ENCODE measurements at places on chromosomes 5 and 9.

- DNase-seq = no peak
Observed at GRCh38 chr5:57929271-57929670, 446.7 kb upstream of the ACTBL2 start.

DNA sequence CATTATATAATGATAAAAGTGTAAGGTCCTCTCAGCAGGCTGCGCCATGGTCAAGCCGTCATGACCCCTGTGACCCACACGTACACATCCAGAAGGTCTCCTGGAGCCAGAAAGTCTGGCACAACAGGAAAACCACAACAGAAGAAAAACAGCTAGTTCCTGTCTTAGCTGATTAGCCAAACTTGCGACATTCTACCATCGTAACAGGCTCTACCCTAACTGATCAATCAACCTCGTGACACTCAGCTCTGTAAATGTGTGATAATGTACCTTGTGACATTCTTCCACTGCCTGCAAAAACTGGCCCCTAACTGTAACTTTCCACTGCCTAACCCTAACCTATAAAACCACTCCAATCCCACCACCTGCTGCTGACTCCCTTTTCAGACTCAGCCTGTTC is 316.4 kb upstream of the TUSC1 start:
- no peak for DNase-seq

GRCh38 chr9:7879551-7880245 is 80.1 kb upstream of the DMAC1 start:
- DNase-seq = peak; percentile 67

GRCh38 chr5:394671-395155 is 48.3 kb upstream of the EXOC3 start:
- DNase-seq = no peak

- DNase-seq = no peak
Observed at GRCh38 chr5:95600557-95600956, 19.3 kb upstream of the GPR150 start.

- no peak for DNase-seq
Observed at GRCh38 chr9:16304301-16304700, 566.2 kb downstream of the BNC2 start.

GRCh38 chr5:179270581-179271427 is 74.5 kb downstream of the ADAMTS2 start:
- no peak for DNase-seq

- no peak for DNase-seq
Observed at GRCh38 chr9:110606179-110606790, 26.7 kb upstream of the SVEP1 start.

- DNase-seq = no peak
Observed at GRCh38 chr5:29833394-29833793, 1360.1 kb upstream of the CDH6 start.

DNA sequence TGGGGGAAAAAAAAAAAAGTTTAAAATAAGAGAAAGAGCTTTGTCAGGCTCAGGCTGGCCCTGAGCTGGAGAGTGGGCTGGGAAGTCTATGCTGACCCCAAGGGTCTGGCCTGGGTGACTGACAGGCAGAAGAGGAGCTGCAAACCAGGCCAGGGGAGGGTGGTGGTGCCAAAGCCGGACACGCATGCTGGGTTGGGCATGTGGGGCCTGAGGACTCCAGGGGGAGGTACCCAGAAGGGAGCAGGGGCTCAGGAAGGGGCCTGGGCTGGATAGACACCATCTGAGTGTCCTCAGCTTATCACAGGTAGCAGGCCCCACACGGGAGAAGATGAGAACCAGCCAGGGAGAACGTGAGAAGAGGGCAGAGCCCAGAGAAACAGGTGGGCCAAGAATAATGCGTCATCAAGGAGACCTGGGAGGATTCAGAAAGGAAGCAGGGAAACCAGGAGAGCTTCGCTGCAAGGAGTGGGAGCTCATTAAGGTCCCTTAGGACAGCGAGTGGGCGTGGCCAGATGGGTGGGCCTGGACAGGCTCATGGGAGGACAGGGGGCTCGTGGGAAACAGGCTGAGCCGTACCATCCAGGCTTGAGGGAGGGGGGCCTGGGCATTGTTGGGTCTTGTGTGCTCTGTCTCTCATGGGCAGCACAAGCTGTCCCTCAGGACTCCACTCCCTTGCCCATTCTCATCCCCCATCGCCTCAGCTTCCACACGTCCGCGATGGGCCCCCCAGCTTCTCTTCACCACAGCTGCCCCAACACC is 16.0 kb downstream of the TMOD1 start:
- no peak for DNase-seq

- no peak for DNase-seq
Observed at GRCh38 chr5:97229688-97230285, 46.7 kb upstream of the RIOK2 start.

GRCh38 chr5:160484678-160485077 is 63.0 kb downstream of the PTTG1 start:
- no peak for DNase-seq

DNA sequence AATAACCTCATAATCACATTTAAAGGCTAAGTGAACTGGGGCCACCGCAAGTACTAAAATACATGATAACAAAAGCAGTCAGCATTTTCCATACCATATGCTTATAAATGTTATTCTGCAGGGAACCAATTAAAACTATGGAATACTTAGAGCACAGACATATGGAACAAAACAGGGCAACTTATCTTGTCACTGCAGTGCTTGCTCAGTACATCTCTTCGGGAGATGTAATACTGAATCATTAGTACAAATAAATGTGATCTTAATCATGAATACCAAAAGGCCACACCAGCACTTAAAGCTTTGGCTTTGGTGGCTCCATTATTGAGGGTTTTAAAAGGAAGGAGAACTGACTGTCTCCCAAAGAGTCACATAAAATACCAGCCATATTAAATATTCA is 32.1 kb downstream of the PRUNE2 start:
- no peak for DNase-seq

- DNase-seq = no peak
Observed at GRCh38 chr5:5066276-5067186, 73.6 kb upstream of the ADAMTS16 start.

- DNase-seq = no peak
Observed at GRCh38 chr9:16290169-16290568, 580.3 kb downstream of the BNC2 start.

- no peak for DNase-seq
Observed at GRCh38 chr9:133250741-133251170, 24.2 kb downstream of the ABO start.

DNA sequence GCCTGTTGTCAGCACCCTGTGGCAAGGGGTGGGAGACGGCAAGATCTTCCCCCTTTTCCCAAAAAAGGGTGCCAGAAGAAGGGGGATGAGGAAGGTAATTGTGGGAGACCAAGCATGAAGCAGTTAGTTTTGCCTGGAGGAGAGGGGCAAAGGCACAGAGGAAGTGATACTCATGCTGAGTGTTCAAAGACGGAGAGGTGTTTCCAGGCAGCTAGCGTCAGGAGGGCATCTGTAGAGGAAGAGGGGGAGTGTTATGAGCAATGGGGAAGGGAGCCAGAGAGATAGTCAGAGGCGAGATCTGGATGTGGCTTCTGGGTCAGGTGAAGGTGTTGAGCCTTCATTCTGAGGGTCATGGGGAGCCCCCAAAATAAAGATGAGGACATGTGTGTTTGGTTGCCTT is 26.9 kb upstream of the ADAM19 start:
- DNase-seq = peak; percentile 70

DNA sequence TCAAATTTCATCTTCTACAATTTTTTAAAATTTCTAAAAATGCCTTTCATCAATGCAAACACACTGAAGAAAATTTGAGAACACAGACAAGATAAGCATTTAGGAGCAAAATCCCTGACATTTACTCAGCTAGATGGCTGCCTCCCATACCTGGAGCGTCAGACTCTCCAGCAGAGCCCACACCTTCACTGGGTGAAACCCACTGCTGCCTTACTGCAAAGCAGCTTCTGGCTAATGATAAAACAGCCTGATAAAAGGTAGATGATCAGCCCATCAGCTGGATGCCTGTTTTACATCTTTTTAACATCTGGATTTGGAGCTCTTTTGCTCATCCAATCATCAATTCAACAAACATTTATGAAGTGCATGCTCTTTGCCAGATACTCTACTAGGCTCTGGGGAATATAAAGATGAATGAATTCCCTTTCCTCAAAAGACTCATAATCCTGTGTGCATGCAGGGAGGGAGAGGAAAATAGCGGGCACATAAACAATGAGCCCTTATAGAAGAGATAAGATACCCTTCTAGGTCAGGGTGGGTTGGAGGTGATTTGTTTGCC is 271.2 kb downstream of the SAXO1 start:
- DNase-seq = no peak

GRCh38 chr5:152514827-152515397 is 109.8 kb upstream of the NMUR2 start:
- DNase-seq = no peak

GRCh38 chr9:104905931-104906330 is 22.0 kb downstream of the ABCA1 start:
- DNase-seq = no peak

- no peak for DNase-seq
Observed at GRCh38 chr5:44183753-44184152, 205.5 kb downstream of the FGF10 start.

- peak; percentile 63 for DNase-seq
Observed at GRCh38 chr9:136119061-136119882, 597 bp upstream of the TMEM250 start.

DNA sequence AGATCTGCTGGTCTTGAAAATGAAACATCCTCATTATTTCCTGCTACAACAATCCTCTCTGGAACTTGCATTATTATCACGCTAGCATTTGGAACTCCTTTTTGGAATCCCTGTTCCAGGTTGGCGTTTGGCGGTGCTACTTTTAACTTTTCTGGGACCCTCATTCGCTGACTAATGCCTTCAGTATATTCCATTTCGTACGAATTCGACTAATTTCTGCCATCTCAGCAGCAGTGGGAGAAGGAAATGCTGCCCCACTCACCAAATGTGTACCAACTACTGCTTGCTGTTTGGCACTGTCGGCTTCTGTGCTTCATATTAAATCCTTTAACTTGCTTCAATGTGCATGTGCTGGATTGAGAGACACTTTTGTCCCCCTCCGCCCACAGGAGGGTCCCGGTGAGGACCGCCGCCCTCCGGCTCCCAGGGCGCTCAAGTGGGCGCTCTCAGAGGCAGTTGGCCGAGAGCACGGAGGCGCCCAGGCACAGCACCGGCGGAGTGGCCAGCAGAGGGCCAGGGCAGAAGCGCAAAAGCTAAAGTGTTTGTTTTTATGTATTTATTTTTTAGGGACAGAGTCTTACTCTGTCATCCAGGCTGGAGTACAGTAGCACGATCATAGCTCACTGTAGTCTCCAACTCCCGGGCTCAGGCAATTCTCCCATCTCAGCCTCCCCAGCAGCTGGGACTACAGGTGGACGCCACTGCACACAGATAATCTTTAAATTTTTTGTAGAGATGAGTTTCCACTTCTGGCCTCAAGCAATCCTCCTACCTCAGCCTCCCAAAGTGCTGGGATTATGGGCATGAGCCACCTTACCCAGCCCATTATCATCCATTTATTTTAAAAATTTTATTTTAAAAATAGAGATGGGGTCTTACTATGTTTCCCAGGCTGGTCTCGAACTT is 11.9 kb downstream of the PDE6A start:
- no peak for DNase-seq

DNA sequence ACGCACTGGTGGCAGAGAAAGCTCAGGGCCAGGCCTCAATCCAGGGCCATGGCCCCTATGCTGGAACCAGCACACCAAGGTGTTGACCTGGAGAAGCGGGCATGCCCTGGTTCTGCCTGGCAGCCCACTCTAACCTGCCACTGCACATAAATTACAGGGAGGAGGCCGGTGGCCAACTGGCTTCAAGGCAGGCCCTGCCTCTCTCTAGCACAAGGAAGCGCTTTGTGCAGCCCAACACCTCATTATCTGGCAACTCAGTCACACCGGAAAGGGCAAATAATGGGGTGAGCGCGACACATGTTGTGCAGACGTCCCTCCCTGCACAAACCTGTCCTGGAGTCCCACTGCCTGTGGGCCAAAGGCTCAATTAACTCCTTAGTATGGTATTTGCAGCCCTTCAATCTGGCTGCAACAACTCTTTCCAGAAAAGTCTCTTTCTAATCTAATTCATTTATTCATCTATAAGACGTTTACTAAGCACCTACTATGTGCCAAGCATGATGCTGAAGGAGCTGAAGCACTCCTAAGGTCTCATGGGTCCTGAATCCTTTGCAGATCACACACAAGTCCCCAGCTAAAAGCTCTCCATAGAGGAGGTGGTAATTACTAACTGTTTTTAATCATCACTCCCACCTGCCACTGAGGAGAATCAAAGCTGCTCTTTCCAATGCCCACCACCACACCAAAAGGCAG is 24.9 kb downstream of the SHB start:
- no peak for DNase-seq

GRCh38 chr9:116816484-116816883 is 129.4 kb downstream of the TRIM32 start:
- DNase-seq = no peak

DNA sequence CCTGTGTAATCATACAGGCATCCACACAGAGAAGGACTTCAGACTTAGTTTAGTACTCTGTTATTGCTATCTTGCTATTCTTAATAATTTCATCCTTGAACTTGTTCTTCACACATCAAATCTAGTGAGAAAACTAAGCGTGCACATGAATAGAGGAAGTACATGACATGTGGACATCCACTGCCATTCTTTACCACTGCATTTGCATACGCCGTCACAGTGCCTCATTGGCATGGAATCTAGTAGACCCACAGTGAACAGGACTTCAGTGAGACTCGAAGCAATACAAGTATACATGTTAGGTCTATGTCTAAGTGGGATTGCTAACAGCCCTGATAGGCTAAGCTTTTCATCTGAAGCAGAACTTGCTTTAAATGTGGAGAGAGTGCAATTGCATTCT is 592.1 kb downstream of the TLE4 start:
- no peak for DNase-seq

DNA sequence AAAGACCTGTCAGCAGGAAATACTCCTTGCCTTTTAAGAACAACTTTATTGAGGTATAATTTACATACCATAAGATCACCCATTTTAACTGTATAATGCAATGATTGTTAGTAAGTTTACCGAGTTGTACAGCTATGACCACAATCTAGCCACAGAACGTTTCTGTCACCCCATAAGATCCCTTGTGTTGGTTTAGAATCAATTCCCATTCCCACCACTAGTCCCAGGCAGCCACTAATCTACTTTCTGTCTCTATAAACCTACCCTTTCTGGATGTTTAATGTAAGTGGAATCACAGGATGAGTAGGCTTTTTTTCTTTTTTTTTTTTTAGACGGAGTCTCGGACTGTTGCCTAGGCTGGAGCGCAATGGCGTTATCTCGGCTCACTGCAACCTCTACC is 4.4 kb downstream of the GPR107 start:
- no peak for DNase-seq
